NCI-H187 (cell line): ENCODE measurements at places on chromosomes 5 and 9.

DNA sequence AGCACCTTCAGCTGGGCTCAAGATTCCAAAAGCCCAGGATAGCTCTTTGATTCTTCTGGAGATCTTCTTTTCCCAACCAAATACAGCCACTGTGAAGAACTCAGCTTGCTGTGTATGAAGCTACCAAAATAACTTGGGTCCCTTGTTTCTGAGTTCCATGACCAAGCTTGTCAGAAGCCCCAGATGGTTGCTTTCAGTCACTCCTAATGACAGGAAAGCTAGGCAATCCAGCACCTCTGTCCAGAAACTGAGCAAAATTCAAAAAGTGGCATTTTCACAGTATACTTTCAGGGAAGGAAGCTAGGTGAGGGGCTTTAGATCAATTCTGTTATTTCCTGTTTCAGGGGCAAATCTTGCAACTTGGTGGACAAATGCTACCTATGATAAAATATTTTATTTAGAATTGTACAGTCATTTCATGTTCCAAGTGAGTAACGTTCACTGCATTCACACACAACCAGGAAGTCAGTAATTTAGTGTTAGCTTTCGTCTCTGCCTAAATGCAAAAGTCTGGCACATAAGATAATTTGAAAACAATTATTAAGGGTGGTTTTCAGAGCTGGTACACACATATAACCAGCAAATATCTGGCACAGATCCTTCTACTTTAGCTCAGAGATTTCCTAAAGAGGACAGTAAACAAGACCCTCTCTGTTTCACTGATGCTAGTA, 330.1 kb downstream of the GLIS3 start:
- DNase-seq: no peak

DNA sequence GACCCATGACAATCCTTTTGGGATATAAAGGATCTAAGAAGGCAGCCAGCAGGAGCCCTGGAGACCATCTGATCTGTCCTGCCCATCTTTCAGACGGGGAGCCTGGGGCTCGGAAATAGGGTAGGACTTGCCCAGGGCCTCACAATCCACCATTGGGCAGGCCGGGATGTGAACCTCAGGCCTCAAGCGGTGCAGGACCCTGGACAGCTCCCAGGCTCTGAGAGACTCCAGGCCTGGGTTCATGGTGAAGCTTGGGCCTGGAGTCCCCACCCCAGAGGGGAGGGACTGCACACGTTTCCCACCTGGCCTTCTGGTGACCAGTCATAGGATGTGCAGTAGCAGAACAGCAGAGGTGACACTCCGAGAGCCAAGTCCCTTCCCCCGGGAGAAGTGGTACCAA, 36.6 kb upstream of the RAPGEF1 start:
- no peak for DNase-seq

DNA sequence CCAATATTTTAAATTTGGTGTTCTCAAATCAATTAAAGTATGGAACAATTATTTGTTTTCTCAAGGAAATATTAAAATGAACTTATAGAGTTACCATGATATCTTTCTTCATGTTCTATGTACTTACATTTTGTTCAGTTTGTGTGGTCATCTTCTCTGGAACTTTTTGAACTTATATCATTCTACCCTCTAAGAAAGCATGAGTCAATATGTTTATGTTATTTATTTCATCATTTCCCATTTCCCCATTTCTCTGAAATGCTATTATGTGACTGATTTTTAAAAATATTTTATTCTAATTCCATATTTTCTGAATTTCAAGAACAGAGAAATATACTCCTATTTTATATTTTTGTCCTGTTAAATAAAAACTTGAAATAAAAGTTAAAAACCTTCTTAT, 123.5 kb upstream of the ACOT12 start:
- DNase-seq: no peak

DNA sequence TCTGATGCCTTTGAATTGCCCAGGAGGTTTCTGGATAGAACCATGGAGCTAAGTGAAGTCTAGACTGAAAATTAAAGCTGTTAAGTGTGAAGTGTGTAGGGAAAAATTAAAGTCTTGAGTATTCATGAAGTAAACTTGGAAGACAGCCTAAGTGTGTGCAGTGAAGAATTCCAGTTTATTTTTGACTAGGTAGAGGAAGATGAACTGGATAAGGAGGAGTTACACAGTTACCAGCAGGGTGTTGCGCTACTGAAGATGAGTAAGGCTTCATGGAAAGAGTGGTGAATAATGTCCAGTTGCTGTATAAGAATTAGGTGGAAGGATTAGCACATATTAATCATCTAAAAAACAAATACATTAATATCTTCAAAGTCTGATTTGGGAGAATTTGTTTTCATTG, 5.7 kb upstream of the CHD1 start:
- no peak for DNase-seq

- DNase-seq: no peak
These were observed 8.4 kb upstream of the NDST1 start for GRCh38 chr5:150499437-150499956.
